ENCODE measurements at places on chromosomes 11 and 22.
A peak's percentile ranks its signal among the peaks of the same experiment; 100 is the strongest.

DNA sequence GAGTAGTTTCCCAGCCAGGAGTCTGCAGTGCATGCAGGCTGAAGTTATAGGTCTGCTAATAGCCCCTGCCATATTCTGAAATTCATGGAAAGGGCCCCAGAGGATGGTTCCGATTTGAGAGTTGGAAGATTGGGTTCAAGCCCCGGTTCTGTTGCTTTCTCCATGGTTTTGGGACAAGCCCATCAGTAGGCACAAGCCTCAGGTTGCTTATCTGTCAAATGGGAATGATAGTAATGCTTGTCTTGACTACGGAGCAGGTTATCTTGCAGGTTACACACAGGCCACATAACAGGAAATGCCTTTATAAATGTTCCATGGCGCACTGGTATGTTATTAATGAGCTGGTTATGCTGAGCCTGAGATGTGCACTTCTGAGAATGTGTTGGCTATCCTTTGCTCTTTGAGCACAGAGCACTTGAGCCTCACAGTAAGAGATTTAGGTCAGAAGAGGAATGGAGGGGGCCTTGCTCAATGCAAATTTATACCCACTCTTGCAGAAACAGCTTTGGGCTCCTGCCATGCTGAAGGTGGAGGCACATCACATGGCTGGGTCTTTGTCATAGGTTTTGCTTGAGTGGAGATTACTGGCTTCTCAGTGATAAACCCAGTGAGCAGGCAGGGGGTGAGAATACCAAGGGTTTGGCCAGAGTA is 47.1 kb downstream of the ZNRF3 start:
- no peak for DNase-seq

GRCh38 chr11:95520369-95521132 is 269.0 kb downstream of the FAM76B start:
- DNase-seq = no peak

GRCh38 chr11:27563201-27563600 is 56.6 kb upstream of the LIN7C start:
- peak; percentile 44 for DNase-seq

DNA sequence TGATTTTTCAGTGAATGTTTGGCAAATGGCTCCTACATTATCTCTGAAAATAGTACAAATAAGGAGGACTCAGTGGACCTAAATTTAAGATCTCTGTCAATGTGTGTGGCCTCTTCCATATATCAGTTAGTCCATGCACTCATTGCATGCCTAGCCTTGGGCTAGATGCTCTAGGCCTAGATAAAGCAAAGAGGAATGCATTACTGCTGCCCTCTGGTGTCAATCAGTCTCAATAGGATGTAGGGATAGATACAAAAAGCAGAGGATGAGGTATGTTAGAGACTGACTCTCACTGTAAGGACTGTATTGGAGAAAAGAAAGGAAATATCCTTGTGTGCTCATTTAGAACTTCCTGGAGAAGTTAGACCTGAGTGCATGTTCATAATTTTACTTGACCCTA is 42.0 kb downstream of the MS4A2 start:
- no peak for DNase-seq

DNA sequence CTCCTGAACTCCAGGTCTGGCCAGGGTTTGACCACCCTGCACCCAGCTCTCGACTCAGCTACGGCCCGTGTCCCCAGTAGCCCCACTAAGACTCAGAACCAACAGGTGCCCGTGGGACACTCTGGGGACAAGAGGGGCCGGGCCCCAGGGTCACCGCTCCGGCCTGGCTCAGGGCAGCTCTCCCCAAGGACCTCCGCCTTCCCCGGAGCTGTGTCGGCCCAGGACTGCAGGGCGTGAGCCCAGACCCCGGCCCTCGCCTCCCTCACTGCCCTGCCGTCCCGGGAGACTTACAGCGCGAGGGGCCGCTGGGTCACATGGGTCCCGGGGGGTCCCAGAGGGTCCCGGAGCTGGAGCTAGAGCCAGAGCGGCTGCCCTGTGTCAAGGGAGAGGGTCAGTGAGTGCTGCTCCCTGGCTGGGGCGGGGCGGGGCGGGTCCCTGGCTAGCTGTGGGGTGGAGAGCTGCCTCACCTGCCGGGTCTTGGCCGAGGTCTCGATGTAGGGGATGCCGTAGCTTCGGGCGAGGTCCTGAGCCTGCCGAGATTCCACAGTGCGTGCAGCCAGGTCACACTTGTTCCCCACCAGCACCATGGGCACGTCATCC is 2.3 kb downstream of the HRAS start:
- no peak for DNase-seq

DNA sequence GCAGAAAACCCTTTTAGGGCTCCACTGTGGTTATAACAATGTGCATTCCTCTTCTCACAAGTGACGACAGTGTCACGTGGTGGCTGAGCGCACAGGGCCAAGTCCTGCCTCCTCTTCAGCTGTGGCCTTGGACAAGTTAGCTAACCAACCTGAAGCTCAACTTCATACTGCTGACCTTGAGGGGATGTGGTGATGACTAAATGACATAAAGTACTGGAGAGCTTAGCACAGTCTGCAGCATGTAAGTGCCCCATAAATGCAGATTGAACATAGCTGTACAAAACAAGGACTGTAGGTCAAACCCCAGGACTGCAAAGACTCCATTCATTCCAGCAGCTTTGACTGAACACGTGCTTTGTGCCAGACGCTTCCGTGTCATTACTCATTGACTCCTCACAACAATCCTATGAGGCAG is 20.1 kb upstream of the MRGPRX2 start:
- DNase-seq = peak; percentile 70

Data from fibroblast of skin of right quadriceps (primary cell).